Aortic smooth muscle cell (primary cell): ENCODE measurements at places on chromosomes 13 and 19. TPM values are rescaled to one million over a fixed set of nuclear protein-coding genes. Genes with fewer than 3 reads are reported as not detected.

Gene C19orf67
- not detected in 2 replicates for total RNA-seq

Gene TMEM255B
- total RNA-seq = 0.26 and 0.44 TPM in 2 replicates

Gene TMEM91
- 4.2 and 4.3 TPM in 2 replicates for total RNA-seq

Gene C13orf42
- not detected in 2 replicates for total RNA-seq

Gene CGB5
- total RNA-seq = not detected in 2 replicates

Gene TEX26
- 0.25 TPM in 1 of 2 replicates, not detected in the other for total RNA-seq

Gene ZNF296
- 0.25 TPM in 1 of 2 replicates, not detected in the other for total RNA-seq

Gene KMT5C
- 4.8 and 6.7 TPM in 2 replicates for total RNA-seq

Gene CCDC194
- 0.19 and 0.40 TPM in 2 replicates for total RNA-seq

Gene ZNF224
- total RNA-seq = 23.1 and 27.4 TPM in 2 replicates

Gene FLT3
- total RNA-seq = not detected in 2 replicates
